ENCODE measurements at places on chromosomes 3 and 15.

GRCh38 chr3:195258449-195259153, 12.4 kb downstream of the XXYLT1 start:
- DNase-seq: no peak

GRCh38 chr3:190340071-190340470, 17.8 kb upstream of the CLDN1 start:
- DNase-seq: no peak

- DNase-seq: no peak
Measured at GRCh38 chr15:93027413-93027812, 61.6 kb downstream of the RGMA start.

- DNase-seq: no peak
Measured at GRCh38 chr3:178083906-178084866, 452.1 kb upstream of the KCNMB2 start.

- DNase-seq: no peak
Measured at GRCh38 chr15:58552505-58553364, 120.9 kb downstream of the LIPC start.

DNA sequence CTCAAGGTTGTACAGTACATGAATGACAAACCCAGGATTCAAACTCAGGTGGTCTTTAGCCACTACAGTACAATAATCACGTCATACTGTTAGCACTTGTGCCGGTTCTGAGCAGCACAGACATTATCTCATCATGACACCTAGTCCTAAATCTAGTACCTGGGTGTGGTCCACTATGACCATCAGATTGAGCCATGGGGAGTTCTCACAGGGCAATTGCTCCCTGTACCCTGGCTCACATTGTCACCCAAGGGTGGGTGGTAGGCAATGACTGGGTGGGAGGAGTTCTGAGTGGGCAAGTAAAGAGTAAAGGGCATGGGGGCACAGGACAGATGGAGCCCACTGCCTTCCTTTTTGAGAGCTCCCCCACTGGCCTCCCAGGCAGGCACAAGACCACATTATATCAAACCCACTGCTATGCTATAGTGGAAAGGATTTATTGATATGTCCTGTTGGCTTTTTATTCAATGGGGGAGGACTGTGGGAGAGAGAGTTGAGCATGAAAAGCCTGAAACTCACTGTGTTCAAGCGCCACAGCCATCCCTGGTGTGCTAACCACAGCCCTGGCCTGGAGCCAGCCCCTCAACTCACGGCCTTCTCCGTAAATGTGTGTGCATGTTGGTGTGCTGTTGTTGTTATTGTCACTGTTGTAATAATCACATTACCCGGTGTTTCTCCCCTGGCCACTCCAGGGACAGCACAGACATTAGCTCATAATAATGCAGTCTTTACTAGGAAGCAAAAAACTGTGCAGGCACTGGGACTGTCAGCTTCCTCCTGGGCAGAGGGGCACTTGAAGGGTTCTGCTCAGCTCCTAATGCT, 27.3 kb downstream of the ADCY5 start:
- no peak for DNase-seq

- no peak for DNase-seq
Measured at GRCh38 chr15:35546511-35547381, 781 bp upstream of the DPH6 start.

GRCh38 chr3:23041918-23042696, 161.0 kb upstream of the UBE2E2 start:
- no peak for DNase-seq

GRCh38 chr3:126941721-126942270, 41.1 kb upstream of the PLXNA1 start:
- no peak for DNase-seq

GRCh38 chr3:112638327-112639020, 2.5 kb downstream of the CCDC80 start:
- no peak for DNase-seq

Measured in stimulated activated CD4-positive, alpha-beta T cell treated with anti-CD3 and anti-CD28 coated beads, TNF-alpha, amount 100 ng/mL, for 24 hours (primary cell).